ENCODE measurements at places on chromosomes 12 and 14.

DNA sequence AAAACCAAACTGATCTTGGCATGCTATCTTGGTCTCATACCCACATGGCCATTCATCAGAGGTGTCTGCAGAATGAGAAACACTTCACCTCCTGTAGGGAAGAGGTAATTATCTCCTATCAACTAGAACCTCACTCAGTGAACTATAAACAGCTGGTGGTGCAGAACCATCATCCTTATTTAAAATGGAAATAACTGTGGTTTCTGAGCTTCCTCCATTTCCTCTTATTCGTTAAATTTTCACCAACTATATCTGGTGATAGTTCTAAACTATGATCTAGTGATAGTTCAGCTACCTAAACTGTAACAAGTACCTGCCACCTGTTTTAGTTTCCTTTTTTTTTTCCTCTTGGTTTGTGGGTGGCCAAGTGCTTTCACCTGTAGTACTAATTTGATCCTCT lies 218.5 kb downstream of the FUT8 start:
- DNase-seq: no peak

DNA sequence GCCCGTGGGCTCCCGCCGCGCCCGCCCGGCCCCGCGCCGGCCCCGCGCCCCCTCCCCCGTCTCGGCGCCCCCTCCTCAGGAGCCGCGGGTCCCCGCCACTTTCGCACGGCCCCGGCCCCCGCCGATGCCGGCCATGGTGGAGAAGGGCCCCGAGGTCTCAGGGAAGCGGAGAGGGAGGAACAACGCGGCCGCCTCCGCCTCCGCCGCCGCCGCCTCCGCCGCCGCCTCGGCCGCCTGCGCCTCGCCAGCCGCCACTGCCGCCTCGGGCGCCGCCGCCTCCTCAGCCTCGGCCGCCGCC lies 263 bp downstream of the RCOR1 start:
- no peak for DNase-seq

GRCh38 chr14:28952666-28953065 lies 186.1 kb downstream of the FOXG1 start:
- no peak for DNase-seq

DNA sequence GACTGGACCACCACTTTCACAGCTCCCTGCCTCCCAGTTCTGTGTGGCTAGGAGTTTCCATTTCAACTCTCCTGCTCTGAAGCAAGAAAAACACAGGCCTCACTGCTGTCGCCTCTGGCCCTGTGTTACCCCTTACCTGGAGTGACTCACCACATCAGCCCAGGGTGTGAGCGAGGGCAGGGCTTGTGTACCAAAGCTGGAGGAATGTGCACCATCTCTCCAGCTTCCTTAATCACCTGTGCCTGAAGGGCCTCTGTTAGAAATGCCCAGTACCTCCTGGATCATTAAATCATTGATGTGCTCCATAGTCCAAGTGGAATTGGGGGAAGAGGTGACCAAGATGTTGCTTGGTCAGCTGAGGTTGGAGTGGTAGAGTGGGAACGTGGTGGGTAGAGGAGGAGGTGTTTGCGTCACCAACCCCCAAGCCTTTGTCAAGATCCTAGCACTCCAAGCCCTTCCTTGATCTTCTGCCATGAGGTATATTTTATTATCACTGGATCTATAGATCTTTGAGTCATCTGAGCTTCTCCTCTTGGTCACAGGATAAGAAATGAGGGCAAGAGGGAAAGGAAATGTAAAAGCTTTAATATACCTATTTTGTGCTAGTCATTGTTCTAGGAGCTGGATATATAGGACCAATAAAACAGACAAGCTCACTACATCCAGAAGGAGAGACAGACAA lies 51.3 kb downstream of the SSPN start:
- no peak for DNase-seq

- DNase-seq: no peak
These were observed 50.3 kb upstream of the TMCC3 start for GRCh38 chr12:94700662-94701061.

DNA sequence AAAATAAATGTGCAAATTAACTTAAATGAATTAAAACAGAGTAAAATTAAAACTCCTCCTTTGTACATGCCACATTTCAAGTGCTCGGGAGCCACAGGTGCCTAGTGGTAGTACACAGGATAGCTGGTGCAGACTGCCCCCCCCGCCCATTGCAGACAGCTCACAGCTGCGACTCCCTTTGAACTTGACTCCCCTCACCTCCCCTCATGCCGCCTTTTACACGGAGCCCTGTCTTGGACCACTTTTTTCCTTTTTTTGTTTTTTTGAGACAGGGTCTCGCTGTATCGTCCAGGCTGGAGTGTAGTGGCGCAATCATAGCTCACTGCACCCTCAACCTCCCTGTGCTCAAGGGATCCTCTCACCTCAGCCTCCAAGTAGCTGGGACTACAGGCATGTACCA lies 11.5 kb downstream of the SETD1B start:
- no peak for DNase-seq

- no peak for DNase-seq
These were observed 24.2 kb downstream of the SYNJ2BP start for GRCh38 chr14:70392676-70393075.
